ENCODE measurements at places on chromosomes 16 and 17. TPM values are rescaled to one million over a fixed set of nuclear protein-coding genes. Genes with fewer than 3 reads are reported as not detected.

UMOD gene
- total RNA-seq: not detected

CETP gene
- not detected for total RNA-seq

DNAJA3 gene
- 27.3 TPM for total RNA-seq

KRTAP1-5 gene
- total RNA-seq: not detected

BCO1 gene
- total RNA-seq: 4.2 TPM

UTS2R gene
- 0.46 TPM for total RNA-seq

DEXI gene
- total RNA-seq: 16.4 TPM

DNA sequence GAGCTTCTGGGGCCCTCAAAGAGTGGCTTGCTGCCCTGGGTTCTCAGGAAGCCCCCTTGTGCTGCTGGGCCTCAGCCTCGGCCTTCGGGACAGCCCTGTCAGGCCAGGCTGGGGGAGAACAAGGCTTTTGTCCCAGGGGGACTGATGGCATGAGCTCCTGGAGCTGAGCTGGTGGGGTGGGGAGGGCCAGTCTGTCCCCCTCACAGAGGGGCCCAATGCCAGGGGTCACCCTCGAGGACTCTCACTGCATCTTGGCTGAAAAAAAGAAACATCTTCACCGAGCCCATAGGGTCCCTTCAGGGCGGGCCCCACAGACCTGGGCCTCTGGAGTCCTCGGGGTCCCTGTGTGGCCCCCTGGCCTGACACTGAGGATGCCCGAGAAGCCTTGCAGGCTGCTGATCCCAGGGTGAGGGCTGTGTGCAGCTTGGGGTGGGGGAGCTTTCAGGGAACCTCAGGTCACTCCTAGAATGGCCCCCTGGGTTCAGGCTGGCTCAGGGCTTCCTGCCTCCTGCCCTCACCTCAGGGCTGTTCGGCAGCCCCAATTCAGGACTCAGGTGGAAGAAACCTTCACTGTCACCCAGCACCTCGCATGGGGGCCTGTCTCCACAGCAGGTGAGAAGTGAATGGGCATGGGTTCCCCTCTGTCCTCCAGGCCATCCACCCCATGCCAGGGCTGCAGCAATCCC, 90.5 kb downstream of the TNFRSF13B start:
- no peak for DNase-seq

DNA sequence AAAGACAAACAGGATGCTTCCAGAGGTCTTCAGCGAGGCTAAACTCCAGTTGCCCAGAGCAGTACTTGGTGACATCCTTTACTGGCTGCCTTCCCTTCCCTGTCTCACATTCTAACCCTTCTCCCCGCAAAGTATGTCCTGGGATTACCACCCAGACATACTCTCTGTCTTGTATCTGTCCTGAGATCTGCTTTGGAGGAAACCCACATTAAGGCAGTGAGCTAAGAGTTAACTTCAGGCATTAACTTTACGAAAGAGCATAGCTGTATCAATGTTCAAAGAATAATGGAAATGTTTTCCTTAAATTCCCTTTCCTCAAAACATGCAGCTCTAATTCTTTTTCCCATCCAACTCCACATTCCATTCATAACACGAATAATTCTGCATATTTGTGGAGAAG, 385.2 kb downstream of the NPIPA8 start:
- DNase-seq: no peak

- DNase-seq: peak; percentile 71
Observed at GRCh38 chr17:48612854-48613691, 2.0 kb downstream of the HOXB8 start.

DNA sequence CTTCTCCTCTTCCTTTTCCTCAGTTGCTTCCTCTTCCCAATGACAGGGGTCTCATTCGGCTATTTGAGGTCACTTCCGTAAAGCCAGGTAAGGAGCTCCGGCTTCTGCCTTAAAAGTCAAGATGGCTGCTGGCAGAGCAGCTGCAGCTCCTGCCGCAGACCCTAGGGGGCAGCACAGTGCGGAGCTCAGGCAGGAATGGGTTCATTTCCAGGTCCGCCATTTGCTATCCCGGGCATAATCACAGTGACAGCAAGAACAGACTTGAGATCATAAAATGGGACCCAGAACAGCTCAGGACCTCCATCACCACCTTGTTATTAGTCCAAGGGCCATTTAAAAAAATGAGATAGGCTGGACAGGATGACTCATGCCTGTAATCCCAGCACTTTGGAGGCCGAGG, 199.5 kb downstream of the ZNF18 start:
- no peak for DNase-seq

GRCh38 chr17:62009220-62009619, 55.9 kb downstream of the MED13 start:
- DNase-seq: no peak

GRCh38 chr17:50893183-50893993, 27.2 kb upstream of the TOB1 start:
- peak; percentile 63 for DNase-seq

DNA sequence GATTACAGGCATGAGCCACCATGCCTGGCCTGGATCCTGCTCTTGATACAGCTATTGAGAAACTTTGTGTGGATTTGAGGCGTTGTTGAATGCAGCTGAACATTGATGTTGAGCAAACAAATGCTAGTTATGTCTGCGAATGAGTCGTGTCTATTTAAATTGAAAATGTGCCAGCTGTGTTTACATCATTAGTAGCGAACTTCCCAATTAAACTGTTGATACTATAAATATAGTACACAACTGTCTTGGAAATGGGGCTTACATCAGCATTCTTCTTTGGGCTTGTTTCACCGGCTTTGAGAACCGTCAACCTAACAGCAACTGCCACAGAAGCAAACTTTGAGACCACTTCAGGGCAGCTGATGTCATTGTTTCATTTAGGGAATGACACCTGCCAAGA, 251.9 kb downstream of the RBFOX1 start:
- no peak for DNase-seq

DNA sequence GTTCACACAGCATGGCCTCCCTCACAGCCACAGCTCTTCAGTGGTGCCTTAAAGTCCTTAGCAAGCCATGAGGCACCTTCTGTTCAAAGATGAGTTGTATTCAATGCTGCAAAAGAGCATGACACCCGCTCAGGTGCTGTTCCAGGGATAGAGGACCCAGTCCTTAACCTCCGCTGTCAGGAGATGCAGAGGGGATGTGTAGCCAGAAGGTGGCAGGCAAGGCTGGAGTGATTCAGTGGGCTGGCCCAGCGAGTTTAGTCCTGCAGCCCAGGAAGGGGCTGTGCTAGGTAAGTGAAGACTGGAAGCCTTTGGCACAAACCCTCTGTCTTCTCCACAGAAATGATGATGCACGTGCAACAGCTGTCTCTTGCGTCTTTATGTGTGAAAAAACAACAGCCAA, 25.0 kb upstream of the ADAM11 start:
- peak; percentile 56 for DNase-seq

- DNase-seq: no peak
Observed at GRCh38 chr17:44795928-44796327, 34.2 kb downstream of the GJC1 start.

DNA sequence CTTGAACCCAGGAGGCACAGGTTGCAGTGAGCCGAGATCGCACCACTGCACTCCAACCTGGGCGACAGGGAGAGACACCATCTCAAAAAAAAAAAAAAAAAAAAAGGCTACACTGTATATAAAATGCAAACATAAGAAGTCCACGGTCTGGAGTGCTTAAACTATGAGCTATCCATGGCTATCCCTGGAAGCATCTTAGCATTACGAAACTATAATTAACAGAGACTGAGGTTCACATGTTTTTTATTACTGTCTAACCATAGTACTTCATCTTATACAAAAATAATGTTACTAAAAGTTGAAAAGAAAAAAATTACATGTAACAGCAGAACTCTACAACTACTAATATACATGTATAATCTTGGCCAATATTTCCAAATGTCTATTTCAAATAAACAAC, 32.8 kb downstream of the HELZ start:
- DNase-seq: no peak

DNA sequence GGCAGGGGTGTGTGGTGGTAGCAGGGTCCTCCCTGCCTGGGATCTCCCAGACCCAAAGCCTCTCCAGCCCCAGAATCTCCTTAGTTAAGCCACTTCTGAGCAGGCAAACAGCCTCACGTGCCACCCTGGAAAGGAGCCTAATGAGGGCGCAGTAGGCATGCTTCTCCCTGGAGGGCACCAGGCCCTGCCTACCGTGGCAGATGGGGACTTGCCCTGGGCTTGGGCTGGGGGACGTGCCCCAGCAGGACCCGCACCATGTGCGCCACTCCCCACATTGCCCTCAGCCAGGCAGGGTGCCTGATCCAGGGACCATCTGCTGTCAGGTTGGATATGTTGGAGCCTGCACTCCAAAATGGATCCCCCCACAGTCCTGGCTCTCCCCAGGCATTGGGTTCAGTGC, 14.2 kb downstream of the FAM83G start:
- no peak for DNase-seq

DNA sequence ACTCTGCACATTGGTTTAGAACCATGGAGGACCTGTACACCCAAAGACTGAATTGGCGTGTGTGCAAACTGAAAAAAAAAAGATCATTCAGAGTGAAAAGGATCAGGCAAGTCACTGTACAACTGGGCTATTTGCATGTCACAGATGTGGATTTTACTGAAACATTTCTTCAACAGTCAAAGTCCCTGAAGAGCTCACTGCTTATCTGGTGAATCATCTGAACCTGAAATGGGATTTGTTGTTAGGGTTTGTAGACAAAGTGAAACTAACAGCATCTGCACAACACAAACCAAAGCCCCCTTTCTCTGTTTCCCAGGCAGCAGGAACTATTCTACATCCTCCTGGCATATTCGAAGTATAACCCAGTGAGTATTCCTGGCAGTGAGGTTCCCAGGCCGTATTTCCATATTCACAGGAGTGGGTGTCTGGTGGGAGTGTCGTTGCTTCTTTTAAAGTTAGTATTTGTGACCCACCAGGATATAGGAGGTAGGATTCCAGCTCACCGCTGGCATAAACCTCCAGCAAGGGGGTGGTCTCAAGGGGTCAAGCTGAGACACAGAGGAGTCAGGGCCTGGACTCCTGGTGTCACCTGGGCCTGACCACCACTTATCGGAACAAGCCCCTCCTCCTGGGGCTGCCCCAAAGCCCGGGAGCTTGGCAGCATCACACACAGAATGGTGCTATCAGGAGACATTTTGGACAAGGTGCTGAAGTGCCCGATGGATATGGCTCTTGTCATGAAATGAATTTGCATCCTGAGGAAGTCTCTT, 80.9 kb downstream of the GOSR1 start:
- no peak for DNase-seq

- DNase-seq: no peak
Observed at GRCh38 chr16:11582157-11582814, 4.4 kb downstream of the LITAF start.

- DNase-seq: no peak
Observed at GRCh38 chr17:16900288-16900882, 71.5 kb downstream of the TNFRSF13B start.

DNA sequence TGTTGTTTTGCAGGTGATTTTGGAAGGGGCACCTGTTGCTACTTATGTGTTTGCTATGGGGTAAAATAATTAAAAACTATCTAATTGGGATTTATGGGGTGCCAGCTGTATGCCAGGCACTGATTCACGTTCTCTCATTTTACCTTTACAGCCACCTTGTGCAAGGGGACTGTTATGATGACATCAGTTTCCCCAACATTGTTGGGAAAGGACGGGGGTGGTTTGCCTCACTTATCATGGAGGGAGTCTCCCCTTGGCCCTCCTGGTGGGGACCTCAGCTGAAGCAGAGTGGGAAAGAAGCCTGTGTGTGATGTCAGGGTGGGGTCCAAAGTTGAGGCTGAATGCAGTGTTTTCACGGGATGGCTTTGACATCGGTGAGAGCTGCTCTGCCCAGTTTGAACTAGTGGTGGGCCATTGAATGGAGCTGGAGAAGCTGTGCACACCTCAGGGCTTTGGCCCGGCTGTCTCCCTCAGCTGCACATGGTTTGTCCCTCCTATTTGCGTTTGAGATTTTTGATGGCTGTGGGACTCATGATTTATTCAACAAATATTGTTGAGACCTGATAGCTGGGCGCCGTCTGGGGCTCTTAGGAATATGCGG, 36.1 kb downstream of the CMIP start:
- no peak for DNase-seq

GRCh38 chr17:49634485-49634860, 43.4 kb downstream of the SPOP start:
- no peak for DNase-seq

- no peak for DNase-seq
Observed at GRCh38 chr17:68598545-68598961, 2.6 kb downstream of the FAM20A start.

- no peak for DNase-seq
Observed at GRCh38 chr17:50775926-50776325, 8.6 kb upstream of the ANKRD40CL start.

GRCh38 chr16:49529411-49530045, 155.9 kb downstream of the C16orf78 start:
- no peak for DNase-seq

DNA sequence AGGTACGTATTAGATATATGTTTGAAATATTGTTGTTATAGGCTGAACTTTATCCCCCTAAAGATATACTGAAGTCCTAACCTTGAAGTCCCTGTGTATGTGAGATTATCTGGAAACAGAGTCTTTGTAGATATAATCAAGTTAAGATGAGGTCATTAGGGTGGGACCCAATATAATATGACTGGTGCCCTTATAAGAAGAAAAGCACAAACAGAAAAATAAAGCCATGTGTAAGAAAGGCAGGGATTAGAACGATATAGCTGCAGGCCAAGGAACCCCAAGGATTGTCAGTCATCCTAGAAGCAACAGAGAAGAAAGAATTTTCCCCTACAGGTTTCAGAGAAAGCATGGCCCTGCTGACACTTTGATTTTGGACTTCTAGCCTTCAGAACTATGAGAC, 95.8 kb downstream of the USP32 start:
- no peak for DNase-seq

All from neural progenitor cell (in vitro differentiated cells).